KBM-7 (cell line): ENCODE measurements at places on chromosomes 11 and 22.
A peak's percentile ranks its signal among the peaks of the same experiment; 100 is the strongest.

DNA sequence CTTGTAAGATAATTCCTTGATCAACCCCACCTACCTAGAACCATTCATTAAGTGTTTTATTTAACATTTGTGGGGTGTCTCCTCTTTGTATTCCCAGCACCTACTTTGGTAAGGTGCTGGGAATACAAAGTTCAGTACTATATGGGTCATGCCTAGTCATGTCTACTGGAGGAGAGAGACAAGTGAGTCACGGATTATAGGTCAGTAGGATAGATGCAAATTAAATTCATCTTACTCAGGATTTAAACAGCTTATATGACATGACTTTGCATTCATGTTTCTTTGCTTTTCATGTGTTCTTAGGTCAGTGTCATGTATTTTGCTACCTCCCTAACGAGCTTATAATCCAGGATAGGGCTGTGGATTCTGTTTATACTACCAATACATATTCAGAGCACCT is 3.4 kb upstream of the FADS1 start:
- no peak for DNase-seq

DNA sequence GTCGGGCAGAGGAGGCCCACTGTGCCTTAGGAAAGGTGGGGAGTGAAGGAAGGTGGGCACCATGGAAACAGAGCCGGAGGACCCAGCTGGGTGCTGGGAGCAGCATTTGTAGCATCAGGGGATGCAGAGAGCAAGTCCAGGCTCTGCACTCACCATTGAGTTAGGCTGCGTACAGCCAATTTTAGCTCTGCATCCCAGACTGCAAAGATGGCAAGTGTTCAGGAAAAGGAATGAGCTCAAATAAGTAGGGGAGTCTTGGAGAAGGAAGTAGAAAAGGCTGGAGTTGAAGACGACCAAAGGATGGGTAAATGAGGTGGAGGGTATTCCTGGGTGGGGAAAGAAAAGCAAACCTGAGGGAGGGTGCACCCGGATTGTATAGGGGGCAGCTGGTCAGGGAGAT is 31.6 kb upstream of the ETS1 start:
- no peak for DNase-seq

GRCh38 chr11:16874275-16874975 is 136.0 kb downstream of the C11orf58 start:
- DNase-seq = no peak

- no peak for DNase-seq
These were observed 50.4 kb downstream of the DENND5A start for GRCh38 chr11:9214765-9215164.

- no peak for DNase-seq
These were observed 149.1 kb upstream of the CNTN5 start for GRCh38 chr11:98871690-98872089.

GRCh38 chr11:587978-588380 is 11.7 kb downstream of the PHRF1 start:
- DNase-seq = peak; percentile 29

DNA sequence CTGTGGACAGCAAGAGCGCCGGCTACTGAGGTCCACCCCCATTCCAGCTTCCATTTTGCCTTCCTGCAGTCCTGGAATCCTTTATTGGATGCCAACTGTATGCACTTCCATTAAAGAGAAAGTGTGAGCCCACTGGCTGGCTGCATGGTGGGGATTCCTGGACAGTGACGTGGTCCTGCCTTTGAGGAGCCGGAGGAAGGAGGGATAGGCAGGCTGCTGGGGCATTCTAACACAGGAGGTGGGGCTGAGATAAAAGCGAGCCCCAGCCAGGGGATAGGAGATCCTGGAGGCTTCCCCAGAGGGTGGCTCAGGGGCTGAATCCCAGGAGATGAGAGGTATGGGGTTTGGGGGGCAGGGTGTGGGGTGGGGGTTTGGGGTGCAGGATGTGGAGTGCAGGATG is 984.7 kb downstream of the BRD1 start:
- DNase-seq = no peak

GRCh38 chr22:38214302-38215056 is 12.7 kb downstream of the MAFF start:
- no peak for DNase-seq

GRCh38 chr11:117900720-117901440 is 24.4 kb upstream of the FXYD6 start:
- DNase-seq = no peak

GRCh38 chr11:68694431-68695297 is 10.3 kb downstream of the GAL start:
- no peak for DNase-seq

DNA sequence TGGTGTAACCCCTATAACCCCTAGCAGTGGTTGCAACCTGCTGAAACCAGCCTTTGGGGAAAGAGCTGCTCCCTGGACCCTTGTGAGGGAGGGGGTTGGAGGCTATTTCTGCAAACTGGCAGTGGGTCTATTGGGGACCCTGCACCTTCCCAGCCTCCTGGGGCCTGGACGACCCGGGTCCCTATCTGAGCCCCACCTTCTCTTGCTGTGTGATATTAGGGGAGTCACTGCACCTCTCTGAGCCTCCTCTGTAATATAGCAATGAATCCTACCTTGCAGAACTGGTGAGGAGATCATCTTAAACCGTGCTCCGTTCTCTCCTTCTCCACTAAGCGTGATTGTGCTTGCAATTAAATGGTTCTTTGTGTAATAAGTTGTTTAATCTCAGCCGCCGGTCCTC is 24.0 kb upstream of the MPPED1 start:
- DNase-seq = no peak

GRCh38 chr22:37165066-37165465 is 15.3 kb upstream of the IL2RB start:
- DNase-seq = no peak

DNA sequence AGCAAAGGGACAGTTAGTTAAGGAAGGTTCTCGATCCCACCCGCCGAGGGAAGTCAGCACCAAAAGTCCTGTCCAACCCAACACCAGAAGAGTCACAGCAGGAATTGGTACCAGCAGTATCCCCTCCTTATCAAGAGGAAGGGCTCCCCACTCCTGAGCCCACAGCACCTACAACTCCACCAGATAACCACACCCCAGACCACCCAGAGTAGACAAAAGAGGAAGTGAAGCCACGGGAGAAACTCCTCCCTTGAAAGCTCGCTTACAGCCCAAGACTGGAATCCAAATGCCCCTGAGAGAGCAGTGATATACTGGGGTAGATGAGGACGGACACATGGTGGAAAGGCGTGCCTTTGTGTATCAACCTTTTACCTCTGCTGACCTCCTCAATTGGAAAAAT is 7.3 kb upstream of the CD5 start:
- DNase-seq = peak; percentile 76

GRCh38 chr11:63961608-63962412 is 12.6 kb upstream of the COX8A start:
- DNase-seq = peak; percentile 34

GRCh38 chr11:64362339-64362738 is 3.4 kb downstream of the RPS6KA4 start:
- no peak for DNase-seq

DNA sequence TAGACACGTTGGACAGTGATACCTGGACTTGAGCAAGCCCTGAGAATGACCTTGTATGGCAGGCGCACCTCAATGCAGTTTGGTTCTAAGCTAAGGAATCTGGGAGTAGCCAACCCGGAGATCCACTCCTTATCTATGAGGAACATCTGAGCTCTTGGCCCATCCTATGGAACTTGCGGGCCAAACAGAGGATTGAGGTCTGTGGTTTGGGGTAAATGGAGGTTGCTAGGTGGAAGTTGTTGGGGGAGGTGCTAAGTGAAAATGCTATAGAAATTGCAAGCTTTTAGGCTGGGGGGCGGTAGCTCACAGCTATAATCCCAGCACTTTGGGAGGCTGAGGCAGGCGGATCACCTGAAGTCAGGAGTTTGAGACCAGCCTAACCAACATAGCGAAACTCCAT is 8.9 kb downstream of the GDPD5 start:
- DNase-seq = peak; percentile 85

DNA sequence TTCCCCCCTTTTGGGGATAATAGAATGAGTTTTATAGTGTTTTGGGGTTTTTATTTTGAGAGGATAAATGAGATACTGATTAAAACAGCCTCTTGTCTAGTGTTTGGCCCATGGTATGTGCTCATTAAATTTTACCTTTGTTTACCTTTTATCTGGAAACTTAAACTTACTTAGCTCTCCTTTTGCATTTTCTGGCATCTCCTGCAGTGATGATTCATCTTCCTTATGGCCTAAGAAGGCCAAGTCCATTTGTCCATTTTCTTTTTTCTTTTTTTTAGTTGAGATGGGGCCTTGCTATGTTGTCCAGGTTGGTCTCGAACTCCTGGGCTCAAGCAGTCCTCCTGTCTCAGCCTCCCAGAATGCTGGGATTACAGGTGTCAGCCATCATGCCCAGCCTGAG is 156.3 kb downstream of the COMMD9 start:
- no peak for DNase-seq

DNA sequence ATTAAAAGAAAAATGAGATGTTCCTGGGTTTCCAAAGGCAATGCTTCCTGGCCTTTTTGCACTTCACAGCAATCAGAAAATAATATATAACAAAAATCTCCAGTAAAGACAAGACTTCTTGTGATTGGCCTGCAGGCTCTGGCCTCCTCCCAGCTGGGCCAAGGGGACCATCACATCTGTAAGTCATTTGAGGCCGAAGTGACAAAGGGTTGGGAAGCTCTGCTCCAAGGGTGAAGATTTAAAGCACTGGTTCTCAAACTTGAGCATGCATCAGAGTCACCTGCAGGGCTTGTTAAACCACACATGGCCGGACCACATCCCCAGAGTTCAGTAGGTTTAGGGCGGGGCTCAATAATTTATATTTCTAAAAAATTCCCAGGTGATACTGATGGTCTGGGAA is 32.1 kb downstream of the ARFGAP2 start:
- no peak for DNase-seq

DNA sequence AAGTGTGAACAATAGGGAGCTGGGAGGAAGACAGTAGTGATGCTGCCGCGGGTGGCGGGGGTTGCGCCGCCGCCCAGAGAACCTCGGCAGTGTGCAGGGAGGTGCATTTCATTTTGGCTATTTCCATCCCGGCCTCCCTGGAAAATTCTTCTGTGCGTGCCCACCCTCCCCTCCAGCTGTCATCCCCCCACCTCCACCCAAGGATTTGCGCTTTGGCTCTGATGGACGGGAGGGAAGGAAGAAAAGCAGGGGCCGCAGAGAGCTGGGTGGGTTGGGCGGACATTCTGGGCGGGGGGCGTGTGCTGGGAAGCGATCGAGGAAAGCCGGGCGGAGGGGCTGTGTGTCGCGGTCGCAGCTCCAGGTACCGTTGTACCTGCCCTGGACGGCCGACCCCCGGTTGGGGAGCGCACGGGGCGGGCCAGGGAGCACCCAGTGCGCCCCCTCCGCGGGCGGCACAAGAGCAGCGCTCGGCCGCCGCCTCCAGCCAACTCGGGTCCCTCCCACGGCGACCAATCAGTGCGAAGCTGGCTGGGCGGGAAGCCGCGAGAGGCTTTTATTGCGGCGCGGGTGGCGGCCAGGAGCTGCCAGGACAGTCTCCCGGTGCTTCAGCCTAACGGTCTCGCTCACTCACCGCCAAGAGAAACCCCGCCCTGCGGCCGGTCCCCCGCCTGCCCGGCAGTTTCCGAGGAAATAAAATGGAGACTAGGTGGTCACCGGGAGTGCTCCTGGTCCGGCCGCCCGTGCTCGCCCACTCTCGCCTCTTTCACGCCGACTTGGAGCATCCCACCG is 1.6 kb downstream of the NCAM1 start:
- DNase-seq = no peak

GRCh38 chr22:36365020-36365411 is 22.8 kb downstream of the MYH9 start:
- peak; percentile 64 for DNase-seq

DNA sequence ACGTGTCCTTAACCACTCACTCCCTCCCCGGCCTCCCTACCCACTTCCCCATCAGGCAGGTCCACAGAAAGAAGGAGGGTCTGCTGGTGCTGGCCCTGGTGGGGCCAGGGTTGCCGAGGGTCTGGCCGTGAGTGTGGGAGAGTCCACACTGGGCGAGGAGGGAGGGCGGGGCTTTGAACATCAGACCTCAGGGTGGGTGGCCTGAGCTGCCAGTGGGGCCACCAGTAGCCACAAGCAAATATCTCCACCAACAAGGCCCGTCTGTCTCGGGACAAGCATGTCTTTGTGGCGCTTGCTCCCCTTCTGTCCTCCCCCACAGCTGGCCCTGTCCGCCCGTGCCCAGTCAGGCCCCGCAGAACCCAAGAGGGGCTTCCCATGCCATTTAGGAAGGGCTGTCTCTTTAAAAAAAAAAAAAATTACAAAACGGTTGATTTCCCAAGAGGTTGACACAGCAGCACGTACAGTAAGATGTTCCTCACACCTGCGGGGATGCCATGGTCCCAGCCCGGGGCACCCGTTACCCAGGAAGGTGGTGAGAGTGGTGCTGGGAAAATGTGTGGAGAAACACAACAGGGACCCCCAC is 17.7 kb upstream of the TALDO1 start:
- no peak for DNase-seq

DNA sequence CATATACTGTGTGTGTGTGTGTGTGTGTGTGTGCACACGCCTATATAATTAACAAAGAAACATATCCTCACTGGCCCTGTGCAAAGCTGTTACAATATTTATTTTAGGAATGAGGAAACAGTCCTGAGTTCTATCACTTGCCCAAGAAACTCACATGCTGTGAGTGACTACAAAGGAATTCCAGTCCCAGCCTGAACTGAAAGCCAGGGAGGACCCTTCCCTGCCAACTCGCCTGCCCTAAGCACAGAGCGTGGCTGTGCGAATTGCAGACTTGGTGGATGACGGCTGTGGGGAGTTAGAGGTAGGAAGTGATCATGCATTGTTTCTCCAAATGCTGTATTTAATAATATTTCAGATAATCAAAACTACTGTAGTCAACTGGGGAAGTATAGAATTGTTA is 26.4 kb upstream of the CD5 start:
- DNase-seq = no peak
